Mucosa of descending colon (tissue), 3 donors: ENCODE measurements at places on chromosomes 11 and 22. TPM values are rescaled to one million over a fixed set of nuclear protein-coding genes. Genes with fewer than 3 reads are reported as not detected.

Gene FERMT3
- total RNA-seq, result 26.4 TPM

DNA sequence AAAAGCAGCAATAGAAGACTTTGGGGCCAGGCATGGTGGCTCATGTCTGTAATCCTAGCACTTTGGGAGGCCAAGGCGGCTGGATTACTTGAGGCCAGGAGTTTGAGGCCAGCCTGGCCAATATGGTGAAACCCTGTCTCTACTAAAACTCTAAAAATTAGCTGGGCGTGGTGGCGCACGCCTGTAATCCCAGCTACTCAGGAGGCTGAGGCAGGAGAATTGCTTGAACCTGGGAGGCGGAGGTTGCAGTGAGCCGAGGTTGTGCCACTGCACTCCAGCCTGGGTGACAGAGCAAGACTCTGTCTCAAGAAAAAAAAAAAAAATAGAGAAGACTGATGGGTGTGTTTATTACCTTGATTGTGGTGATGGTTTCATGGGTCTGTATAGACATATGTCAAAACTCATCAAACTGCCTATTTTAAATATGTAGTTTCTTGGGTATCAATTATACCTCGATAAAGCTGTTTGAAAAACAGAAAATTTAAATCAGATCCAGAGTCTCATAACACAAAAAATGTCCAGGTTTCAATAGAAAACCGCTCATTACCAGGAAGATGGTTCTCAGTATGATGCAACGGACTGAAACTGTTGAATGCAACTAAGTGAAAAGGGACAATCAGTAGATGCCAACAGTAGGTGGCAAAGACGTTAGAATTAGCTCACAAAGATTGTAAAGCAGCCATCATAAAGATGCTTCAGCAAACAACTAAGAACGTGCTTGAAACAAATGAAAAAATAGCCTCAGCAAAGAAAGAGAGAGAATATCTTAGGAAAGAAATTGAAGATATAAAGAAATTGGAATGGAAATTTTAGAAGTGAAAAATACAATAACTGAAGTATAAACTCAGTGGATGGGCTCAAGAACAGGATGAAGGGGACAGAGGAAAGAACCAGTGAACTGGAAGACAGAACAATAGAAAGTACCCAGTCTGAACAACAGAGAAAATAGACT lies 33.1 kb upstream of the SEPTIN5 start:
- DNase-seq, result no peak

DNA sequence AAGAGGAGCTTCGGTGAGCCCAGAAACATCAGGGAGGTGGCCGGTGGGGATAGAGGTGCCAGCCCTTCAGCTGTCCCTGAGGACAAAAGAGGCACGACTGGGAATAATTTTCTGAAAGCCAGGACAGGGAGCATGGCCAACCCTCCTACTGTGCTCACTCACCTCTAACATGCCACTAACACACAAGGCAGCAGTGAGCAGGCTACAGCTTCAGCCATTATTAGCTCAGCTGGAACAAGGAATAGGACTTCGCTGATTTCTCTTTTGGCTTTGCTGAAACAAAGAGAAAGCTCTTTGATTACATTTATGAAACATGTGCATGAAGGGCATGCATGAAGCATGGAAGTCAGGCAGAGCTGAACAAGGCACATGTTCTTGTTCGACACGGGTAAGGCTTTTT lies 12.1 kb upstream of the OR10A5 start:
- DNase-seq, result no peak

GRCh38 chr22:45832180-45832579 lies 144.8 kb downstream of the WNT7B start:
- no peak for DNase-seq

DNA sequence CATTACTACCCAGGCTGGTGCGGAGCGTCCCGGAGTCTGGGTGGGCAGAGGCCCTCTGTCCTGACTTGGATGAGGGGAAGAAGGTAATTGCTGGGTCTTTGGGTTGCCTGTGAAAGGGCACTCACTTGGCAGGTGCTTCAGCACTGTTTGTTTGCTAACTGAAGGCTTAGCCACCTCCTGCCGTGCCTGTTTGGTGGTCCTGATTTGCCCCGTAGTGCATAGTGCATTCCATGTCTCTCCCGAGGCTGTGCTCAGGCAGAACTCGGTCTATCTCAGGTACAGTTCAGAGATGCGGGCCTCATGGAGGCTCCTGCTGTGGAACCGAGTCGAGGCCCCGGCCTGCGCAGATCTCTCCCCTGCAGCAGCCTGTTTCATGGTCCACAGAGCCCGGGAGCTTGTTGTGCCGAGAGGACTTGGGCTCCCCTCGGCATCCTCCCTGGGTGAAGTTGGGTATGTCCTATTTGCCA lies 146.2 kb downstream of the TBC1D22A start:
- no peak for DNase-seq
